Foreskin melanocyte (primary cell): ENCODE measurements at places on chromosomes 2 and 18.
A peak's percentile ranks its signal among the peaks of the same experiment; 100 is the strongest.

GRCh38 chr2:218873359-218874194 is 7.1 kb upstream of the WNT10A start:
- DNase-seq: no peak

DNA sequence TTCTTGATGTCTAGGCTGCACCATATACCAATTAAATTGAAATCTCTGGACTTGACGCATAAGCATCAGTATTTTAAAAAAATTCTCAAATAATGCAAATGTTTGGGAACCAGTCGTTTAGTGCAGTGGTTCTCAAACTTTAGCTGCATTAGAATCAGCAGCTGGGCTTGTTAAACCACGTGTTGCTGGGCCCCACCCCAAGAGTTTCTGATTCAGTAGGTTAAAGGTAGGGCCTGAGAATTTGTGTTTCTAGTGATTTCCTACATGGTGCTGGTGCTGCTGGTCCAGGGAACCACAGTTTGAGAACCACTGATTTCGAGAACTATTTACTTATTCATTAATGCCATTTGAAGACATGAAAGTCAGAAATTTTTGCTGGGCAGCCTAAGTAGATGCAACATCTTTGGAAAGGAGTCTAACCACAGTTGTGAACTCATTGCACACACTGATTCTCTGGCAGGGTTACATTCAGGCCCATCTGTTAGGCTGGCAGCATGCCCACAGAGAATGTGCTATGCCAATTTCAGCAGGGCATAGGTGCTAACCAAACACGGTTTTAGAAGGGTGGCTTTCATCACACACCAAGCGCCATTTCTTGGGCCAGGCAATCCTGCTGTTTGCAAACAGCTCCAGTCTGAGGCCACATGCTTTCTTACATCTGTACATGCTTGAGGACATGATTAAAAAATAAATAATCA is 26.4 kb upstream of the ATP5MC3 start:
- no peak for DNase-seq

DNA sequence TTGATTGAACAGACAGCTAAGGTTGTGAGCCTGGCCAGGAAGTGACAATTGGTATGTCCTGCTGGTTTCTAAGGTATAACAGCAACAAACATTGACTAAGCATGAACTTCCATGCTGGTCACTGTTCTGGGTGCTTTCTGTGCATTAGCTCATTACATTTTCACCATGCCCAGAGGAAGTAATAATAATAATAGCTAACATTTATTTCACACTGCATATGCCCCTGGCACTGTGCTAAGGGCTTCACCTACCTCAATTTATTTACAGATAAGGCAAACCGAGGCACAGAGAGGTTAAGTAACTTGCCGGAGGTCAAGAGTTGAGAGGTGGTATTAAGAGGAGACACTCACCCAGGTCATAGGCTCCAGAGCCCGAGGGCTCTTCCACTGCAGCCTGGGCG is 113.6 kb downstream of the PDCL3 start:
- DNase-seq: no peak

GRCh38 chr2:206084439-206084869 is 1.5 kb downstream of the INO80D start:
- DNase-seq: peak; percentile 84
